ENCODE measurements at places on chromosomes 4 and X.

DNA sequence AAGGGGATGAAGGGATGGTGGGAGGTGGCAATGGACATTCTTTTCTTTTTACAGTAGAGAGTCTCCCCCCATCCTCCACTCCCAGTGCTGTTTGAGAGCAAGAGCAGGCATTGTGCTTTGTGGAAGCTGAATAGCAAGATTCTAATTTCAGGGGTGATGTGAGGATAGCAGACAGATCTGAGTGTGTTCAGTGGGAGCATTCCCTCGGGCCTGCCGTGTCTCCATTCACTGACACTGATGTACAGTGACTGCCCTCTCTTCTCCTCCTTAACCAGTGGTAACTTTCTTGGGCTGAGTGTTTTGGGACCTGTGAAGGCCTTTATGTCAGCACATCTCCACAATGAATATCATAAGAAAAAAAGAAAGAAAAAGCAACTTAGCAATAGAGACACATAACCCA lies 396.6 kb upstream of the RPS6KA3 start:
- DNase-seq = no peak

- DNase-seq = no peak
Measured at GRCh38 chr4:23232987-23233386, 540.2 kb downstream of the GBA3 start.

DNA sequence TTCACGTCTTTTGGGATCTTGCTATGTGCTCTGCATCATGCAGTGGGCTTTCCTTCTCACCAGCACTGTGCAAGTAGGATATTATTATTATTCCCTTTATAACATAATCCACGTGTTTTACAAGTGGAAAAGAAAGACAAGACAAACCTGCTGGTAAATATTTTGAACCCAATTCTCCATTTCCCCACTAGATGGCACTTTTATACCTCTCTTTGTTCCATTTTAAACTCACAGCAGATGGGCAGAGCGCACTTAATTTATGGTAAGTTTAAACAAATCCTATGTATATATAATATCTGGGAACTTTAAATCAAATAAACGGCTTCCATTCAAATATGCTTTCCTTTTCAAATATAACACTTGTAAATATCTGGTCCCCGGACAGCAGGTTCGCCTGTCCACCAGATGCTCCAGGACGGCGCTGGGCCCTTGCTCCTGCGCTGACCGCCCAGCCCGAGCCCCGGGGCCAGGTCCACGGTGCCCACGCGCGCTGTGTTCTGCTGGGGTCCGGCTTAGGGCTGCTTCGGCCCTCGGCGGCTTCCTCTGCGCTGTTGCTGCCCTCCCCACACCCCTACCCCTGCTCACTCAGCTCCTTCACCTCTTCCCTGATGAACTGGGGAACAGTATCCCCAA lies 31.1 kb downstream of the F11 start:
- DNase-seq = peak; percentile 33

DNA sequence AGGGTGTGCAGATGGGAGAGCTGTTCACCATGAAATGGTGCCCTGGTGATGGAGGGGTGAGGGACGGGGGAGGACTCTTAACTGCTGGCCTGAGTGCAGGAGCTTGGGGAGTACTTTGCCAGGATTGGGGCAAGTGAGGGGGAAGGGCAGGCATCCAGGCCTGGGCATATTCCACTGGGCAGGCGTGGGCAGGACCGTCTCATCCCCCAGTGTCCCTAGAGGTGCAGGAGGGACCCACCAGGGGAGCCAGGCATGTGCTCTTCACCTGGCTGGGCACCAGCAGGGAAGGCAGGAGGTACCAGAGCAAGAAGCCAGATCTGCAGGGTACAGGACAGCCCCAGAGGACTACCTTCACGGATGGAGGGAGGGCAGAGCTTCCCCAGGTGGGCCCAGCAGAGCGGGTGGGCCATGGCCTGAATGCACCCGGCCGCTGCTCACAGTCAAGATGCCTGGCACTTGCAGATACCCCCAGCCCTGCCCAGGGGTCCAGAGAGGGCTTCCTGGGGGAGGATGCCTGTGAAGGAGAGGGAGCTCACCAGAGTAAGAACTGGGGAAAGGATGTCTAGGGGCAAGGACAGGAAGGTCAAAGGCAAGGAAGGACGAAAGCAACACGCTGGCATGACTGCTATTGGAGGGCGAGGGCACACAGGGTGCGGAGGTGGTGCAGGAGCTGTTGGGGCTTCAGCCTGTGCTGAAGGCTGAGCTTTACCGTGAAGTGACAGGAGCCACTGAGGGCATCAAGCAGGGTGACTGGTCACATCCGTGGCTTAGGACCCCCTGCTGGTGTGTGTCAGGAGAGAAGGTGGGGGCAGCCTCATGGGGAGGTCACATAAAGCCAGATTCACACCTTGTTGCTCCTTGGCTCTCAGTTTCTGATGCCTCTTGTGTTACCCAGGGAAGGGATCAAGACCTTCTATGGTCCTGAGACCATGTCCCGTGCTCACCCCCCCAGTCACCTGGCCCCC lies 68.2 kb upstream of the NKX1-1 start:
- DNase-seq = no peak

DNA sequence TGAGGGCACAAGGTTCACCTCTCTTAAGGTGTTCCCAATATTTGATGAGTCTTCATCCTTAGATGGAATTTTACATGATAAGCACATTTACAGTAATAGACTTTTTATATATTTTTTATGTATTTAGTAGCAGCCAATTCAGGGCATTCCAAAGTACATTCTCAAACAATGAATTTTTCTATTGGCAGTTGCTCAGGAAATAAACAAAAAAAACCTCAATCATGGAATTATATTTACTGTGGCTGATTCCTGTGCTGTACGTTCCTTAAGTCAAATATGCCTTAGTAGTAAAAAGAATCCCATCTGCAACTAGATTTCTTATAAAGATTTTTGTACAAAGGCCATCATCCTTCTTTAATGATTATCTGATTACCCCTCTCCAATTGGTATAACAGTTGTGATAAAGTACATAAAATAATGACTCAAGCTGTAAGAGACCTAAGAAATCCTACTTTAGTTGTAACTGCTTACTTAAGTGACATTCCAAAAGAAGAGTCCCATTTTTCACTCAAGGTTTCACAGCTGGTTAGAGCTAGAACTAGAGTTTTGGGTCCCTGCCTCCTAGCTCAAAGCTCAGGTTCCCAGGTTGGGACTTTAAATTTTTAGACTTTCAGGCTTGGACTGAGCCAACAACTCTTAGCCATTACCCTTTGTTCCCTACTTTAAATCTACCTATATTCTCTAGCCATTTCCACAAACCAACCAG lies 152.7 kb downstream of the FHIP1A start:
- no peak for DNase-seq

- DNase-seq = no peak
Measured at GRCh38 chr4:181168011-181168805, 1075.0 kb upstream of the TENM3 start.

Data from CD4-positive, alpha-beta T cell treated with Interleukin-17A for 1 hour (primary cell).